ENCODE measurements at places on chromosomes 1 and 21.

DNA sequence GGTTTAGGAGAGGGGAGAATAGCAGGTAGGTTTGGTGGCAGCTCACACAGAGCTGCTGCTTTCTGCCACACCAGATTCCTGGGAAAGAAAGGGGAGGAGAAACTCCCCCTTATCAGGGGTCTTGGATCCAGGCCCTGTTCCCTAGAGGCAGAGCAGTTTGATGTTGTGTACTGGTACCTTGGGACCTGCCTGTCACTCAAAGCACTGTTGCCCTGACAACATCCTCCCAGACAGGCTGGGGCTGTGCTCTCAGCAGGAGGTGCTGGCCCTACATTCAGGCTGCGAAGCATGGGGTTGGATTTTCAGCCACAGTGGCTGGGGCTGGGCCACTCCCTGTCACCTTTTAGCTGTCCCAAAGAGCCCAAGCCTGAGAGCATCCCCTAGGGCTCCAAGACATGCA, 188.0 kb downstream of the GRIK3 start:
- no peak for DNase-seq

GRCh38 chr1:185334182-185334581, 17.1 kb upstream of the IVNS1ABP start:
- DNase-seq, result no peak

DNA sequence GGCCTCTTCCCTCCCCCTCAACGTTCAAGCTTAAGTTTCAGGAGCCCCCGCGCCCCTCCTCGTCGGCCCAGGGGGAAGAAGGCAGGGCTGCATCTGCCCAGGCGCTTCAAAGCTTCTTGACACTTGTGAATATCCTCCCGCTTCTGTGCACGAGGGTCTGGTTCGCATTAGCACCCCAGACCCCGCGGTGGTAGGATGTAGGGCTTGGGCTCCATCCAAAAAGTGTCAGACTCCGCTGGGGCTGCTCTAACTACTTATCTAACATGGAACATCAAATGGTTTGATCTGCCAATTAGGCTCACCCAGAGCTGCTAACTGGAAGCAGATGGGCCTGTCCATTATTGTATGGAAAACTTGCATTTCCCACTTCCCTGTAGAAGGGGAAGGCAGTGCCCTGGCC, 28.9 kb downstream of the TAS1R2 start:
- no peak for DNase-seq

DNA sequence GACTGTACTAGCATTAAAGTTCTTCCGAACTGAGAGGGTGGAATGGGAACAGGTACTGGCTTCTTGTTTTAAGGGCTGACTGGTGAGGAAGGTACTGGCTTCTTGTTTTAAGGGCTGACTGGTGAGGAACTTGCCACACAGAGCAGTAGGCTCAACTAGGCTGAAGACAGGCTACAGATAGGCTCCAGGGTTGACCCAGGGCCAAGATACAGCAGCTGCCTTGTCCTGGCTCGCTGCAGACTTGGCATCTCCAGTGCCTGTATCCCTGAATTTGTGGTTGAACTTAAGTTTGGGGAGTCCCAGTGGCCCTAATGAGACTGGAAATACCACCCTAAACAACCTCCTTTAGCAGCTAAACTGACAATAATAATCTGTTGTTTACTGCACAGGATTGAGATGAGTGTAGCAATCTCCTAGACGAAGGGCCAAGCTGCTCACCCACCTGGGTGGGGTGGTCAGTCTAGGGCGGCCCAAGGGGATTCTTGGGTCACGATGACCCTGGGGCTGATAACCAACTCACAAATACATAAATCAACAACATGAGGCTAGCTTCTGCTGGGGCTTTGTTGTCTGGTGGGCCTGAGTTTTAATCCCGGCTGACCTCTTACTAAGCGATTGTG, 227.1 kb downstream of the DISC1 start:
- no peak for DNase-seq

DNA sequence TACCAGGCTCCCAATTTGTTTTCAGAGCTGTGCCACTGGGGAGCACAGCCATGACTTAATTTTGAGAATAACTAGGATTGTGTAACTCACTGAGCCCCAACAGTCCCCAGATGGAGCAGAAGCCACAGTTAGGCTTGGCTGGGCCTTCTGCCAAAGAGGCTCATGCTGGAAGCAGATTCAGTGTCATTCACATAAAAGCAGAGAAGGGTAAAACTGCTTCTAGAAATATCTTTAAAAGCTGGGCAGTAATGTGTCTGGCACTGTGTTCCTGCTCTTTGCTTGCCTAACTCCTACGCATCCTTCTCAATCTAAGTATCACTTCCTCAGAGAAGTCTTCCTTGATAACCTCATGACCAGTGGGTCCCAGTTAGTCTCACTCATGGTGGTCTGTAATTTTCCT, 20.3 kb downstream of the STK40 start:
- no peak for DNase-seq

DNA sequence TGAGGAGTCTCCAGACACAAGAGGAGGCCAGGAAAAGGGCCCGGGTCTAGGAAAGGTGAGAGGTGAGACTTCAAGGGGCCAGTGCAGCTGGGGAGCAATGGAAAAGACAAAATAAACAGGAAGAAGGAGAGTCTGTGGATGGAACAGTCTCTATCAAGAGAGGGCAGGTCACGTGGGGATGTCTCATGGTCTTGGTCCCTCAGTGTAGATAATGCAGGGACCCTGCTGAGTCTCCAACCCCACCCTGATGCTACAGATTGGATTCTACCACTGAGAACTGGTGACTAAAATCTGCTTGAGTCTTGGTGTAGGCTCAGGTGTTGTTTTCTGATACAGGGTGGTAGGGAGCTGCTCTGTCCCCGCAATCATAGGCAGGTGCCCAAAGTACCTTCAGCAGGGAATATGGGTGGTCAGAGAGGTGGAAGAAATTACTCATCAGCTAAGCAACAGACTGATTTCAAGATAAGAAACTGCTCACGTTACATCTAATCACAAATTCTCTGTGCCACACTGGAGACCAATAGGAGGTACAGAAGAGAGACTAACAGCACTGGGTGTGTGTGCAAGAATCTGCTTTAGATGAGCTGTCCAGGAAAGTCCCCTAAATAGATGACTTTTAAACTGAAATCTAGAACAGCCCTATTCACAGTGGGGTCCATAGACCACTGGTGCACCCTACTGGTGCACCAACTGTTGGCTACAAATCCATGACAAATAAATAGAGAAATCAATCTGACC, 101.5 kb upstream of the TLR5 start:
- peak; percentile 22 for DNase-seq

GRCh38 chr1:86703696-86704457, 499 bp upstream of the SH3GLB1 start:
- DNase-seq, result no peak

DNA sequence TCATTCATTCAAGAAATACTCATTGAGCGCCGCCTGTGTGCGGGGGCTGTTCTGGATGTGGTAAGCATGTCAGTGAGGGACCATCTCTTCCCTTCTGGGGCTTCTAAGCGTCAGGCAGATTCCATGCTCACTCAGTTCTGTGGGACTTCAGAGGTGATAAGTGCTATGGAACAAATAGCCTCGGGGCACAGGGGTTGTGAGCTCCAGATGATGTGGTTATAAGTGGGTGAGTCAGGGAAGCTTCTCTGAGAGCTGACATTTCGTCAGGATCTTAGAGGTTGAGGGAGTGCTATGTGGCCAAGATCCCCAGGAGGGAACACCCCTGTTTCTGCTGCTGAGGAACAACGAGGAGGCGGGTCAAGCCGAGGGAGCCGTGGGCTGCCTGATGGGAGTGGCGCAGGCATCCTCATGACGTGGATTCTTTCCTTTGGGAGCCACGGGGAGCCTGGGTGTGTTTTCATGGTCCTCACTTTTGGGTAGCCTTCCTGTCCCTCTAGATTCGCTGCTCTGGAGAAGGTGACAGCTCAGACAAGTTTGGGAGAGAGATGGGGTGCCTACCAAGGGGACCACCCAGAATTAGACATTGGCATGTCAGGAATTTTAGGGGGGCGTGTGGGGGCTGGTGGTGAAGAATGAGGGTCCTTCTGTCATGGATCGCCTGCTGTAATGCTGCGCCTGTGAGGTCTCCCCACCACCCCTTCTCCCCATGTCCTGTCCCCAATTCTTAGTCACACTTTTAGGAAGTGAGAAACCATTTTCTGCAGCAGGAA, 38.5 kb downstream of the HUNK start:
- DNase-seq, result no peak

- no peak for DNase-seq
Observed at GRCh38 chr1:245041058-245041698, 113.6 kb upstream of the KIF26B start.

DNA sequence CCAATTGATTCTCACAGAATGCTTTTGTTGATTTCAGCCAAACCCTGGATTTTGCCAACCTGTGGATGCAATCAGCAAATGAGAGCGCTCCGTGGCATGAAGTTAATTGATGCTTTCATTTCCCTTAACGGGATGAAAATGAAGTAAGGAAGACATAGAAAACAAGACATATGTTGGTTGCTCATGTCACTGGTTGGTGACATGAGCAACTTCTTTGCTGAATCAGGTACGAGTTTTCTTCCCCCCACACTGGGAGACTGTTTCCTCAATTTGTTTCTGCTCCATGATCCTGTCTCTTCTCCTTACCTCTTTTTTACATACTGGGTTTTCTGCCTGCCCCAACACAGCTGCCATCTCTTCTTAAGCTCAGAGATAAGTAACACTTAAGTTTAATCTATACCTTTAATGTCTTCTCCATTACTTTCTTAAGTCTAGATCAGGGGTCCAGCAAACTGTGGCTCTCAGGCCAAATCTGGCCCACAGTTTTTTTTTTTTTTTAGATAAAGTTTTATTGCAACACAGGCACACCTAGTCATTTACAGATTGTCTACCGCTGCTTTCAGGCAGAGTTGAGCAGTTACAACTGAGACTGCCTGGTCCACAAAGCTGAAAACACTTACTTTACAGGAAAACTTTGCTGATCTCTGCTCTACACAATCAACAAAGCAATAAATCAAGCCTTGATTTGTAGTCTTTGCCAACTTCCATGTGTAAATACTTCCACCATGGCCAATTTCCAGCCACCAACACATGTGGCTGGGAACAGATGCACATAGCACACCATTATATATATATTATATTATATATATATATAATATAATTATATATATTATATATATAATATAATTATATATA, 13.3 kb downstream of the GPR157 start:
- no peak for DNase-seq

DNA sequence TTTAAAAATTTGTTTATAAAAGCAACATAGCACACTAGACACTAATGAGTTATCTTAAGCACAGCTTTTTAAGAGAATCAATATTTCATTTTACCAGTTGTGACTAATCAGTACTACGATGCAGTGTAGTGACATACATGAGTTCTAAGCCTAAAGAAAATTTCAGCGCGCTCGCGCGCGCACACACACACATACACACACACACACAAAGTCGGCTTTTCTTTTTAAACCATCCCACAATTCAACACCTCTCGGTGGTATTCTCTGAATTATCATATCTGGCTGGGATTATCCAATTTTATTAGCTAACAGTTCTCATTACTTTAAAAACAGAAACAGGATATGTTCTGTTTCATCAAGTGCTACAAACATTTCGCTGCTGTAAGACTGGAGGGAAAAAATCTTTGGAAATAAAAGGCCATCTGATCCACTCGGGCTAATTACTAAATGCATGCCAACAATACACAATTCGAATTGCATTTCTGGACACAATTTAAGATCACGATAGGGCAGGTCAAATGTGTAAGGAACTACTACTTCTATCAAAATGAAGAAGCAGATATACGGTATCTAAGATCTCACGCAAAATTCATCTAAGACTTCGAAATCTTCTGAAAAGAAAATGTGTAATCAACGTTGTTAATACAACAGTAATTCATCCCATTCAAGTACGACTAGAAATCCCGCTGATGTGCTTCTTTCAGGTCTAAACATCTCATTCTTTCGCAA, 1.2 kb downstream of the TUT4 start:
- DNase-seq, result peak; percentile 47

GRCh38 chr1:239308701-239309333, 77.6 kb upstream of the CHRM3 start:
- peak; percentile 13 for DNase-seq

DNA sequence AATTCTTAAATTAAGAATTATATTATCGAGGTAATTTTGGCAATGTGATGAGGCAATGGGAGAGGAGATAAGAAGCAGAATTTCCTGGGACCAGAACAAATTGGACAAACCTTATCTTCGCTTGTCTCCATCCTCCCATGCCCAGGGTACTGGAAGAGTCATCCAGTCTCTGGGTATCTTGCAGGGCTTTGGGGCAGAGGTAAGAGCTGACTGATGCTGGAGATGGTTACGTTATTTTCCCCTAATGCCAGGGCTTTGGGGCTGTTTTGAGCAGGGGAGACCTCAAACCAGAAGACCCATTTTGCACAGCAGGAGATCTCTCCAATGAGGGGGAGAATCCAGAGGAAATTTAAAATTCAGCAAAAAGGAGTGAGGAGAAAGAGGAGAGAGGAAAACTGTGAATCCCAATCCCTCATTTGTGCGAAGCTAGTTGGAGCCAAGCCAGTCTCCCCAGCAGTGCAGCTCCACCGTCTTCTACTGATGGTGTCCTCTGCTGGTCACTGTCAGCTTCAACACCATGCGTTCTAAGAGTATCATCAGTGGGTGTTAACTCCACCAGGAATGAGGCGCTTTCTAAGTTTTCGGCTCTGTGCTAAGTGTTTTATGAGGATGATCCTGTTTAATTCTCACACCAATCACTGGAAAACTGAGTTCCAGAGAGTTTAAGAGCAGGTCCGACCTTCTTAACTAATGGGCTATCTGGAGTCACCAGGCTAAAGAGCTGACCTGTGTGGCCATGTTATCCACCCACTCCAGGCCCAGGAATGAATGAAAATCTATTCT, 86.8 kb upstream of the CD34 start:
- DNase-seq, result peak; percentile 53

- DNase-seq, result no peak
Observed at GRCh38 chr1:14617791-14618190, 19.3 kb downstream of the KAZN start.

GRCh38 chr1:244427647-244428046, 24.1 kb downstream of the ADSS2 start:
- DNase-seq, result no peak

- DNase-seq, result no peak
Observed at GRCh38 chr1:54298284-54299033, 98.5 kb downstream of the MRPL37 start.

- DNase-seq, result no peak
Observed at GRCh38 chr1:156999596-157000320, 45.8 kb downstream of the ARHGEF11 start.

GRCh38 chr1:9151328-9151860, 22.5 kb upstream of the GPR157 start:
- DNase-seq, result no peak

GRCh38 chr1:23530747-23531561, at the start of gene E2F2:
TSS of gene E2F2 (minus strand) at chr1:23531233. CDS start at chr1:23530793, 440 bp downstream.
- peak; percentile 85 for DNase-seq

GRCh38 chr1:48114596-48115382, 107.7 kb upstream of the SLC5A9 start:
- DNase-seq, result no peak

DNA sequence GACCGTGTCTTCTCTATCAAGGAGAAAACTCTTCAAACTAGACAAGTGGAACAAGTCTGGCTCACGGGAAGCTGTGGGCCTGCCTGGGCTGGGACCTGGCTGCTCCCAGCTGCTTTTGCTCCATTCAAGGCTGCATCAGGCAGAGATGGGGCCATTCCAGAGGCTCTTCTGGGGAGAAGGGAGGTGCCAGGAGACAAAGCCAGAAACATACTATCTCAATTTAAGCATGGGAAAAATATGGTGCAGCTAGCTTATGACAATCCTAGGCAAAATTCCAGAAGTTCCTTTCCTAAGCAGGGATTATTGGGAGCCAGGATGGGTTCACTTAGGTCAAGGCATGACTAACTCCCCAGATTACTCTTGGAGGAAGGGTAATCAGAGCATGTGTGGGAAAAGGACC, 90.8 kb upstream of the SLC2A1 start:
- DNase-seq, result no peak

GRCh38 chr1:193525917-193526710, 339.7 kb upstream of the B3GALT2 start:
- no peak for DNase-seq
